ENCODE measurements at places on chromosomes 12 and 14.

- no peak for DNase-seq
Observed at GRCh38 chr12:24404086-24404815, 454.8 kb upstream of the SOX5 start.

GRCh38 chr14:57652769-57653168, 159.1 kb upstream of the CCDC198 start:
- DNase-seq, result no peak

DNA sequence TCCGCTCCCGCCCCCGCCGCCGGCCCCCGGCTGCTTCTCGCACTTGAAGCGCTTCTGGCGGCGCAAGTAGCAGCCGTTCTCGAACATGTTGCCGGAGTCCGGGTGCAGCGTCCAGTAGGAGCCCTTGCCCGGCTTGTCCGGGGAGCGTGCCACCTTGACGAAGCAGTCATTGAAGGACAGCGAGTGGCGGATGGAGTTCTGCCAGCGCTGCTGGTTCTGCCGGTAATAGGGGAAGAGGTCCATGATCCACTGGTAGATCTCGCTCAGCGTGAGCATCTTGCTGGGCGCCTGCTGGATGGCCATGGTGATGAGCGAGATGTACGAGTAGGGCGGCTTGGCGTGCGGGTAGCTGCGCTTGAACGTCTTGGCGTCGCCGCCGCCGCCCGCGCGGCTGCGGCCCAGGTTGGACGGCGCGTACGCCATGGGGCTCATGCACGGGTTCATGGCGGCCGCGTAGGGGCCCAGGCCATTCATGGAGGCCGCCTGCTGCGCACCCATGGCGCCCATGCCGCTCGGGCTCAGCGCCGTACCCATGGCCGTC, 3.0 kb downstream of the FOXA1 start:
- DNase-seq, result no peak

DNA sequence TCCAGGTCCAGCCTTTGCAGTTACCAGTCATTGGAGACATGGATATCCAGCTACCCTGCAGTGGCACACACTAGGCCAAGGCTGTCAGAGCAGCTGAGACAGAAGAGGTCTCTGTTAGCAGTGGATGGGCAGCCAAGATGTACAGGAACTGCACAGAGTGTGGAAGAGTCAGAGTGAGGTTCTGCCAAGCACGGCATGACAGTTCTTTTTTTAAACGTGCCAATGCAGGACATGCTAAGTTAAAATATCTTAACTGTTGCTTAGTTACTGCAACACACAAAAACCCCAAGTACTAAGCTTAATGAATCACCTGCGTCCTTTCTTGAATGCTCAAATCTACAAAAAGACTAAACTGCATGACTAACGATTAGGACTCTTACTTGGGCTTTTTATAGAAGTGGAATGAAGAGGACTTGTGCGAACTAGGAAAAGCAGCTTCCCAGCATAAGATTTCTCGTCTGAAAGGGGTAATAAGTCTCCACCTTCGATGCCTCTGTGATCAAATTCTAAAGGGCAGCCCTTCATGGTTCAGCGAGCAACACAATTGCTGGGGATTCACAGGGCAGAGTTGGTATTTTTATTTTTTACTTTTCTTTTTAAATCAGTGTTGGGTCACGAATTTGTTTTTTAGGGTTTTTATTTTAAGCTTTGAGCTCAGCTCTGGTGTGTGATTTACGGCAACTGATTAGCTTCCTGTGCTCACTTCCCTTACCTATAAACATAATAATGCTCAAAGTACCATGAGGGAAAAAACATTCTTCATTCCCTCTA, 20.6 kb downstream of the MAPK1IP1L start:
- DNase-seq, result no peak

DNA sequence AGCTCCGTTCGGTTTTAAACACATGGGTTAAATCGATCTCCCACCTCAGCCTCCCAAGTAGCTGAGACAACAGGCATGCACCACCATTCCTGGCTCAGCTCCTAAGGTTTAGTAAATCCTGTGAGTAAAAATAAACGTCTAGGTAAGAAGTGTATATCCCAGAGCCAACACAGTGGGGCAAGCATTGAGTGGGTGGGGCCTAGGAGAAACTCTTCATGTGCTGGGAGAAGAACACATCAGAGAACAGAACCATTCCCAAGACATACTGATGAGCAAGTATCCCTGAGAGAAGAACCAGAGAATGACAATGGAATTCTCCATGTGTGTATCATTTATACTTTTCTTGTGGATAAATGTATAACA, 86.3 kb downstream of the SEC23A start:
- no peak for DNase-seq

DNA sequence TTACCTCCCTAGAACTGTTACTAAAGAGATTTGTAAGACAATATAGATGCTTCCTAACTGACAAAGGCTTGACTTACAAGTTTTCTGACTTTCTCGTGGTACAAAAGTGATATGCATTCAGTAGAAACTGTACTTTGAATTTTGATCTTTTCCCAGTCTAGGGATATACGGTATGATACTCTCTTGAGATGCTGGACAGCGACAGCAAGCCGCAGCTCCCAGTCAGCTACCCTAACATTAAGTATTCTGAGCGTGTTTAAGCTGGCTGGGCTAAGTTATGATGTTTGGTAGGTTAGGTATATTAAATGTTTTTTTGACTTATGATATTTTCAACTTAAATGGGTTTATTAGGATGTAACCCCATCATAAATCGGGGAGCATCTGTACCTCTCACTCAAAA, 55.2 kb upstream of the CDKL1 start:
- no peak for DNase-seq

- no peak for DNase-seq
Observed at GRCh38 chr12:19130224-19131024, 891 bp downstream of the PLEKHA5 start.
